NCI-H1417 treated with DMSO at 0.1 percent for 48 hours (cell line): ENCODE measurements at places on chromosomes 5 and 9.
A peak's percentile ranks its signal among the peaks of the same experiment; 100 is the strongest.

- DNase-seq = no peak
Measured at GRCh38 chr9:116635908-116636307, 51.2 kb upstream of the TRIM32 start.

DNA sequence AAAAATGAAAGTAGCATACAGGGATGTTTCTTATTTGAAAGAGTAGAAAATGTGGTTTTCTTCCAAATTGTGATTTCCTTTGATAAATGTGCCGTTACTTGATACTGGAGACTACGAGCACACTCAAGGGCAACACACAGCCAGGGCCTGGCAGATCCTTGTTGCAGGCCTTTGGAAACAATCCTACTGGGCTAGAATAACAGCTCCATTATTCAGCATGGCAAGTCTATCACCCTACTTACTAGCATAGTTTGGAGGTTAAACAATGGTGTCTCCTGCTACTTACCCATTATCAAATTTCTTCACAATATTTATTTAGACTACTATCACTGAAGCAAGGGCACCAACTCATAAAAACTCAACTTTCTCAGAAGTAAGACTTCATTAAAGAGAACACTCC is 140.8 kb upstream of the ZNF608 start:
- no peak for DNase-seq

DNA sequence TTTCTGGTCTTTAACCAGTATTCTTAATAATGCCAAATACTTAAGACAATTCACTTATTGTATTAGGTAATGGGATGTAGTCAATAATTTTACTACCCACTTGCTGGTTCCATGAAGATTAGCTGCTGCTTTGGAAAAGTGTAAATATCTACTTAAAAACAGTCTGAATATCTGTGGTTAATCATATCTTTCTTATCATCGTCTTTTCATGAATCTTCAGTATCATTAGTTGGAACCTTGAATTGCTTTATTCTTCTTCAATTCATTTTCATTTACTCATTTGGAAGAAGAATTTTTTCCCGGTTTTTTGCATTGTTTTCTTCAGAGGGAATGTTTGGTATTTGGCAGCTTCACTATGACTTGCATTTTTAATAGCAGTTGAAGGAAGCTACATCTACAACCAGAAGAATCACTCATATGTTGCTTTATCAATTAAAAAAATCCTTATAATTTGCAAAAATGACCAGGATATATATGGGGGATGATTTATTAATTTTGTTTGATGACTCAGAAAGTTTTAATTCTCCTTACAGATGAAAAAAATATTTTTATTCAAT is 1398.3 kb upstream of the CDH6 start:
- DNase-seq = no peak

- no peak for DNase-seq
Measured at GRCh38 chr9:78707080-78707479, 410.2 kb downstream of the PSAT1 start.

GRCh38 chr5:929596-929995 is 36.9 kb downstream of the TRIP13 start:
- DNase-seq = no peak

GRCh38 chr9:2601785-2602378 is 19.7 kb upstream of the VLDLR start:
- no peak for DNase-seq

GRCh38 chr9:13847270-13847669 is 466.7 kb downstream of the NFIB start:
- DNase-seq = no peak

GRCh38 chr9:6782345-6782744 is 24.6 kb downstream of the KDM4C start:
- DNase-seq = no peak

- peak; percentile 58 for DNase-seq
Measured at GRCh38 chr5:58800356-58800755, 217.5 kb downstream of the RAB3C start.

GRCh38 chr9:88930716-88931115 is 60.6 kb upstream of the S1PR3 start:
- no peak for DNase-seq

DNA sequence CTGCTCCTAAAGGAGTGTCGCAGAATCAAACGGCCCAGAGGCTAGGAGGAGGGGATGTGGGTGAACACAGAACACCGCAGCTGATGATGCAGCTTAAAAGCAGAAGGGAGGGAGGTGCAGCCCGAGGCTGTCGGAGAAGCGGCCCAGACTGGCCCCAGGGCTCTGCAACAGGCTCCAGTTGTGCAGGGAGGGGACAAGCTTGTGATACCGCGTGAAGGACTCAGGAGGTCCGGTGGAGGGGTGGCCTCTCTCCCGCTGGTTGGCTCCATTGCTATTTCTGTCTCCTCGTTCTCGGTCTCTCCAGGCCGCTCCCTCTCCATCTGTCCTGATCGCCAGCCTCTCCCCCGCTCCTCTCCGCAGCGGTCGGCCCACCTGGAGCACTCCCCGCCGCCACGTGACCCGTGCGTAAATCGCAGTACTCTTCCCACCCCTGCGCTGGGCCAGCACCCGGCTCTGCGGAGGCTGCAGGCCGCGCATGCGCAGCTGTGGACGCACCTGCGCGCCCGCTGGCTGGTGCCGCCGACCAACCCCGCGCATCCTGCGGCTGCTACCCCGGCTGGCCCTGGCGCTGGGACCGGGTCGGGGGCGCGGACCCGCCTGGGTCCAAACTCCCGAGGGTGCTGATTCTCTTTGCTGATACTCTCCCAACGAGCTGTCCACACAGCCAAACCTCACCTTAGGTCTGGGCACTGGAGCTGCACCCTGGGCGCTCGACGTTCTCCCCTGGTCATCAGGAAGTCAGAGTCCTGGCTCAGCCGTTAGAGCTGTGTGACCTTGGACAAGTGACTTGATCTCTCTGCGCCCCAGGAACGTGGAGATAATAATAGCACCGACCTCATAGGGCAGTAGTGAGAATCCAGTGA is 3.7 kb upstream of the STXBP1 start:
- DNase-seq = peak; percentile 90

GRCh38 chr5:147321569-147321968 is 86.7 kb downstream of the STK32A start:
- DNase-seq = peak; percentile 17

DNA sequence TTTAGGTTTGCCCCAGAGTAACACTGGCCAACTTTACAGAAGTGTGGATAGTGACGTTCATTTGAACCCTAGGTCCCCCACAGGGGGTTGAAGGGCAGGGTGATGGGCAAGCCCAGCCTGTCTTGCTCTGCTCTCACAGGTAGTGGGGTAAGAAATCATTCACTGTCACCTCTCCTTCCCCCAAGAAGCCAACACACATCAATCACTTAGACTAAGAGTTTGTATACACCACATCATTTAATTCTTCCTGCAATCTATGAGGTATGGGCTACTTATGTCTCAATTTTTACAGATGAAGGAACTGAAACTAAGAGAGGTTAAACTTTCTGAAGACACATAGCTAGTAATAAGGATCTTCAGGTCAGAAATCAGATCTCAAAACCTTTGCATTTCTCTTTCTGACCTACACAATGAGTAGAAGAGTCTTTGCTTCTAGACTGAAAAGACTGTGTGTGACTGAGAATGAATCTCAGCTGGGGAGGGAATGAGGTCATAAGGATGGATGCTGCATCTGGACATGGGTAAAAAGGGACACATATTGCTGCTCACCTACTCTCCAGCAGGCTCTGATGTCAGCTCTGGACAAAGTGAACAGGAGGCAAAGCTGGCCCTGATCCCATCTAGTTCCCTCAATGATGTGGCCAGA is 81.0 kb upstream of the EQTN start:
- DNase-seq = no peak

DNA sequence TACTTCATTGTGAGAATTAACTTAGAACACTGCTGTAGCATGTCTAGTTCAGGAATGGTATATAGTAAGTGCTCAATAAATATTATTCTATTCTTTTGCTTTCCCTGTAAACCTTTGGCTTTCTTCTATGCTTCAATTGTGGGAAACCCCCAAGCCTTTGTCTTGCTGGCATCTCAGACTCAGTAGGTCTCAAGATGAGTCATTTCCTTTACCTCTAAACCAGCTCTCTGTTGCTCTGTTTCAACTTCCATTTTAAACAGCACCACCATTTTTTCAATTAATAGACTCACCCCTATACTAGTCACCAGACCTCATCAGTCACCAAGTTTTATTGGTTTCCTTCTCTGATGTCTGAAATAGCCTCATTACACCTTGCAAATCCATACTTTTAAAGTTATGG is 43.5 kb downstream of the DMAC1 start:
- DNase-seq = no peak

DNA sequence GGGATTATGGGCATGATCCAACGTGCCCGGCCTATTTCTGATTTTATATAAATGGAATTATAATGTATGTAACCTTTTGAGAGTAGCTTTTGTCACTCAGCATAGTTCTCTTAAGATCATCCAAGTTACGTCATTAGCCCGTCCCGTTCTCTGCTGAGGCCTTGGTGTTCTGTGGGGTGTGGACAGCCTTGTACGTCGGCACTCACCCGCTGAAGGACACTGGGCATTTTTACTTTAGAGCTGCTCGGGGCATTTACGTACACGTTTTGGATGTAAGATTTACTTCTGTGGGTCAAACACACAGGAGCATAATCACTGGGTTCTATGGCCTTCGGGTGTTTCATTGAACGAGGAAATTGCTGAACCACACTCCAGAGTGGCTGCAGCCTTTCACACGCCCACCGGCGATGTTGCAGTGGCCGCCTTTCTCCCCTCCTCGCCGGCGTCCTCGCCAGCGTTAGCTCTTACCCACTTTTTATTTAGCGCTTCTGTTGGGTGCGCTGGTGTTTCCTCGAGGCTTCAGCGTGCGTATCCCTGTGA is 101.8 kb downstream of the EHMT1 start:
- DNase-seq = no peak

- no peak for DNase-seq
Measured at GRCh38 chr5:43773478-43773844, 170.5 kb downstream of the NNT start.

DNA sequence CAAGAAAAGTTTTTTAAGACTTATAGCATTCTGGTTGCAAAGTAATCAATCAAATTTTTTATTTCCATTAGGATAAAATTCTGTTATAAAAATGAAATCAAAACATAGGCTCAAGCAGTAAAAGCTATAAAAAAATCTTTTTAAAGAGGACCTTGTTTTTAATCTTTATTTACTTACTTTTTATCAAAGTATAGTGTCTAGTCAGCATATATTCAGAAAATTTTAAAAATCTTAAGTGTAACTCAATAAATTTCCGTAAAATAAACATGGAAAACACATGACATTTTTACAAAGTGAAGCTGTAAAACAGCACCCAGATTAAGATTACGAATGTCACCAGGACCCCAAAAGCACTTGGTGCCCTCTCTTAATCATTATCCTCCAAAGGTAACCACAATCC is 302.4 kb downstream of the TMEM161B start:
- DNase-seq = no peak

- no peak for DNase-seq
Measured at GRCh38 chr9:101403516-101404285, 5.0 kb downstream of the ZNF189 start.
